DMS153 (cell line): ENCODE measurements at places on chromosomes 7 and 10.
A peak's percentile ranks its signal among the peaks of the same experiment; 100 is the strongest.

- DNase-seq: no peak
Measured at GRCh38 chr7:77862691-77863090, 64.1 kb downstream of the PHTF2 start.

- DNase-seq: peak; percentile 11
Measured at GRCh38 chr10:88395677-88396076, 187.4 kb downstream of the RNLS start.

DNA sequence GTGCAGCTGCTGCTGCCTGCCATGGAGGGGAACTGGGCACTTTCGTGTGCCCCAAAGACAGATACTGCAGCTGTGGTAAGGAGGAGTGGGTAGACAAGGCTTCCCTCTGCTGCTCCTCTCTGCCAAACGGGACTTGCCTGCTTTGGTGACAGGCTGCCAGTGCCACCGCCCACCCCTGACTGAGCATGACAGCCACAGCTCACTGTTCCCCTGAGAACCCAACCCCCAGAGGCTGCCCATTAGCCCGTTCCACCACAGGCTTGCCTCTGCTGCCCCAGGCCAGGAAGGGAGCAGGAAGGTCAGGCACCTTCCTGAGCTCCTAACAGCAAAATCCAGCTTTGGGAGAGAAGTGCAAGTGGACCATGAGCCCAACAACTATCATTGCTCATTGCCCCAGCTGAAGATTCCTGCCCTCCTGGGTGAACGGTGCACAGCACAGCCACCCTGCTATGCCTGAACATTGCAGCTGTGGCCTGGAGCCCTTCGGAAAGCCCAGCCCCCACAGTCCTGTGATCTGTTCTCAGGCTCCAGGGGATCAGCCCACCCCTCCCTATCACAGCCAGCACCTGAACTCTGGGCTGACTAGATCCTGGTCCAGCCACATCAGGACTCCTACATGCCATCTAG, 58.7 kb upstream of the ANTXRL start:
- DNase-seq: no peak

DNA sequence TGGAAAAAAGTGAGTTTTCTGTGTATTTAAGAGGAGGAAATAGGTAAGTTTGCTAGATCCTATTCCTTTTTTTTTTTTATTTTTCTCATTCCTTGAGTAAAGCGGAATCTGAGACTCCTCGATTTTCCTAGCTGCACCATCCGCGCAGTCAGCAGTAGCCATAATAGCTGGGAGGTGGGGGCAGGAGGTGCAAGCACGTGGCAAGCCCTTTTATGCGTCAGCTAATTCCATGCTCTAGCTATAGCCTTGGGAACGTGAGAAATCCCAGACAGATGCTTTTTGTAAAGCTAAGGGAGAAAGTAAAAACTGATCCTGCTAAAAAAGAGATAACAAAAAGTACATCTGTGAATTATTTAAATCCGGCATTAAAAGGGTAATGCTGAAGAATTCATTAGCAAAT, 33.2 kb upstream of the TPK1 start:
- no peak for DNase-seq
